ENCODE measurements at places on chromosomes 7 and 10.
A peak's percentile ranks its signal among the peaks of the same experiment; 100 is the strongest.

GRCh38 chr10:130179640-130180039, 43.4 kb downstream of the GLRX3 start:
- peak; percentile 68 for DNase-seq

DNA sequence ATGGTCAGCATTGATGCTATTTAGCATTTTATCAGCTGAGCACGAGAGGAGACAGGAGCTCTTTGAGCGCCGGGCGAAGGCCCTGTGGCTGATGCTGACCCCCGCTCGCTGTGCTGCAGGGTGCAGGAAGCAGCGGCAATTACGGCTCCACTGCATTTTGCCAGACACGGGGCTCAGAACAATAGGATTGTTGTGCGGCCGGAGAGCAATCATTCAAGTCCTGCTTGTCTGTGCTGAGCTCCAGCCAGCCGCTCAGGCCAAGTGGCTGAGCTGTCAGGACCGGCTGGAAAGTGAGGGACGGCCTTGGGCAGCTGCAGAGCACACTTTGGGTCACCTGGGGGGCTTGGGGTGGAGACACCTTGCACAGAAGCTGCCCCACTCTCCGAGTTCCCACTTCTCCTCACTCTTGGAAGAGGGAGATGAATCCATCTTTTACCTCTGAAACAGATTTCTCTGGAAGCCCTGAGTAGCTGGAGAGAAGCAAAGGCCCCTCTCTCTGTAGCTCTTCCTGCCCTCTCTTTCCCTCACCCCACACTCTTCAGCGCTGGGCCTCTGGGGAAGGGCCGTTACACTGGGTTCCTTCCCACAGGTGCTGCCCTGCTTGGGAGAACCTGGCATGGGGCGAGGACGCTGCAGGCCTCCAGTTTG, 17.3 kb upstream of the ADARB2 start:
- no peak for DNase-seq

DNA sequence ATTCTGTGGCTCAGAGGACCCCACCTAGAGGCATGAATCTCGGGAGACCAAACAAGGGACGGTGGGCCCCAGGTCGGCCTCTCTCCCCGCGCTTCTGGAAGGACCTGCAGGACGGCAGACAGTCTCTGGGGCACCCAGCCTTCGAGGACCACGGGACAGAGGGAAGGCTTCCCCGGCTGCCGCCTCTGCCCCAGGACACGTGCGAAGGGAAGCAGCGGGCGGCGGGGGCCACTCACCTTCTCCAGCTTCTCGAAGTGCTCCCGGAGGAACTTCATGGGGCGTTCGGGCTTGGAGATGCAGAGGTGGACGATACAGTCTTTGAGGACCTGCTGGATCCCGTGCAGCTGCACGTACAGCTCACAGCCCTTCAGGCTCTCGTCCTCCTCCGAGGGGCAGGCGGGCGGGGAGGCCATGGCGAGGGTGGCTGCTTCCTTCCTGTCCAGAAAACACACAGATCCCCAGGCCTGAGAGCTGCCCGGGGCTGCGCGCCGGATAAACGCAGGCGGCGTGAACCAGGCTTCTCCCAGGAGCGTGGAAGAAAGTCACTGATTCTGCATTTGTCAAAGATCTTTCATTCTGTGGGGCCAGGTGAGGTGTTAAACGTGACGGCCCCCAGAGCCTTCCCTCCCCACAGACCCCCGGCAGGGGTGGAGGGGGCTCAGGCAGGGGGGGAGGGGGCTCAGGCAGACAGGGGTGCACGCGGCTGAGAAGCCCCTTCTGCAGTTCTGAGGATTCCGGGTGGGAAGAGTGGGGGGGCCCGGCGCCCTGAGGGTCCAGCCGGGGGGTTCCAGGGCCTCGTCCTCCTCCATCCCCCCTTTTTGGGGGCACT, 15.2 kb upstream of the DNAAF5 start:
- DNase-seq = no peak

GRCh38 chr10:126734015-126734414, 63.5 kb upstream of the C10orf90 start:
- peak; percentile 46 for DNase-seq
